ENCODE measurements at places on chromosomes 16 and 17. TPM values are rescaled to one million over a fixed set of nuclear protein-coding genes. Genes with fewer than 3 reads are reported as not detected.
A peak's percentile ranks its signal among the peaks of the same experiment; 100 is the strongest.

Gene DLX3
- total RNA-seq = 0.44 TPM

Gene SSTR5
- total RNA-seq = 0.78 TPM

Gene KRT24
- not detected for total RNA-seq

Gene SNAI3
- total RNA-seq = 9.1 TPM

Gene SLC9A5
- total RNA-seq = 10.3 TPM

Gene UBE2Z
- total RNA-seq = 68.4 TPM

Gene MYL11
- total RNA-seq = 0.80 TPM

GRCh38 chr17:16977932-16978331 is 6.0 kb upstream of the TNFRSF13B start:
- DNase-seq = no peak

GRCh38 chr16:73026754-73027684 is 20.9 kb downstream of the ZFHX3 start:
- DNase-seq = no peak

DNA sequence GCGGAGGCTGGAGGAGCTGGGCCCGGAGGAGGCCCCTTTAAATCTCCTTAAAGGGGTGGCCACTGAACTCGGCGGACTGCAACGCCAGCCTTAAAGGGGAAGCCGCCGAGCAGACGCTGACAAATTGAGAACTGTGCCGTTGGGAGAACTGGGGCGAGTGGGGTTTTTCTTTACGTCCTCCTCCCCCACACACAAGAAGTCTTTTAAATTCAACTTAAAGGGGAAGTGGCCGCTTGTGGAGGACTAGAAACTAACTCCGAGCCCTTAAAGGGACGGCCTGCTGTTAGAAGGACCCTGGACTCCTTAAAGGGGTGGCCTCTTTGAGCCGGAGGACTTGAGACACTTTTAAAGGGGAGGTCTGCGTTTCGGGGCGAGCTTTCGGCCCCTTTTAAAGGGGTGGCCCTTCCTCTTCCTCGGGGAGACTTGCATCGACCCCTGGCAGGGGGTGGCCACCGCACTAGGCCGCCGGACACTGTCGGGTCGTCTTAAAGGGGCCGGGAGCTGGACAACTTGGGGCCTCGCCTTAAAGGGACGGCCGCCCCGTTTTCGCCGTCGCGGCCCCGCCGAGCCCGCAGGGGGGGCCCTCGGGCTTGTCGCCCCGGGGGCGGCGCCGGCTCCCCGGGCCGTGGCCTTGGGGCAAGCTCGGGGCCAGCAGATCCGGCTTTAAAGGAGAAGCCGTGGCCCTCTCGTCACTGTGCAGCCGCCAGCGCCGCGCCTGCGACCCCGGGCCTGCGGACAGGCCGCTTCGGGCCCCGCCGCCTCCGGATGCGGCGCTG is 688 bp downstream of the FBRS start:
- peak; percentile 75 for DNase-seq

- DNase-seq = no peak
These were observed 76.3 kb upstream of the TBC1D3K start for GRCh38 chr17:37847811-37848331.

GRCh38 chr17:27566671-27567562 is 64.1 kb upstream of the LGALS9 start:
- no peak for DNase-seq

GRCh38 chr16:26709175-26709574 is 357.6 kb upstream of the C16orf82 start:
- peak; percentile 17 for DNase-seq

- no peak for DNase-seq
These were observed 287 bp upstream of the INTS2 start for GRCh38 chr17:61928101-61928436.

GRCh38 chr17:16297367-16298139 is 55.7 kb downstream of the CENPV start:
- DNase-seq = peak; percentile 41

DNA sequence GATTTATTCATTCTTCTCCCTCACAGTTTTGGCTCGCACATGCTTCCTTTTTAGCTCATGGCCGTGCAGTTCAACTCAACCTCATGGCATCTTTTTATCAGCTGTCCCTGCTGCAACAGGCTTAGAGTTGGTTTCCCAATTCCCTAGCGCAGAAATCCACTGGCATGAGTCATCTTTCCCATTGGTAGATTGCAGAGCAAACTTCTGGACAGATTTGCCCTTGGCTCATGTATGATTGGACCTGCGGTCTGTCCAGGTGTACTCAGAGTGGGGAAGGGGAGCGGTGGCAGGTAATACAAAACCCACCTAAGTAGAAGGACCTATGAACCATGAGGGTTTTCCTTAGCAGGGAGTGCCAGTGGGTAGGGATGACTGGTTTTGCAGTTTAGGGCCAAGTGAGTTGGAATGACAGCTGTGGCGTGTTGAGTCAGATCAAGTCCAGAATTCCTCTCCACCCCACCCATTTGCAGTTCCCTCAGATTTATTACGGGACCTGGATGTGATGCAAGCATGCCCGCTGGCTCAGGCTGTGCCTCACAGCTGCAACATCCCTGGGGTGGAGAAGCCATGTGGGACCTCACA is 584.7 kb downstream of the WWOX start:
- DNase-seq = no peak

DNA sequence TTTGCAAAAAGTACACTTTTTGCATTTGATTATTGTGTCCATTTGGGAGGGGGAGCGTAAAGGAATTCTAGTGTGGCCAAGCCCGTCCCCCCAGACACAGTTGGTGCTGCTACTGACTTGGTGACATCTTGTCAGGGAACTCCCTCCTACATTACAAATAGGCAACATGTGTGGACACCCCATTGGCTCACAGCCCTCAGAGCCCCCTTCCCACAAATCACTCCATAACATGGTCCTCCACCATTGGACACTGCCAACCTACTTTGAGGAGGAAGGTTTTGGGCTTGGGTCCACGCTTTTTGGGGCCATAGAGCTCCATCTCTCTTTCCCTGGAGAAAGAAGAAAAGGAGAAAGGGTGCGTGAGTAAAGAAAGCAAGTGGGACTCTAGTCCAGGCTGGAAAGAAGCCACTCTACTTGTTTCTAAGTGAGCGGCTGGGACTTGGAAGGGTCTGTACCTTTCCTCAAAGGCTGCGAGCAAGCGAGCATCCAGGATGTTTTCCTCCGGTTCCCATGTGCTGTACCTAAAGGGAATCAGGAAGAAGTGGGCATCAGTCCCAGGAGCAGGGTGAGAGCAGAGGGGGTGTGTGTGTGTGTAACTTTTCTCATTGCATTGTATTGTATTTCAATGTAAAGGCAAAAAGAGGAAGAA is 958 bp downstream of the CBX8 start:
- DNase-seq = no peak

DNA sequence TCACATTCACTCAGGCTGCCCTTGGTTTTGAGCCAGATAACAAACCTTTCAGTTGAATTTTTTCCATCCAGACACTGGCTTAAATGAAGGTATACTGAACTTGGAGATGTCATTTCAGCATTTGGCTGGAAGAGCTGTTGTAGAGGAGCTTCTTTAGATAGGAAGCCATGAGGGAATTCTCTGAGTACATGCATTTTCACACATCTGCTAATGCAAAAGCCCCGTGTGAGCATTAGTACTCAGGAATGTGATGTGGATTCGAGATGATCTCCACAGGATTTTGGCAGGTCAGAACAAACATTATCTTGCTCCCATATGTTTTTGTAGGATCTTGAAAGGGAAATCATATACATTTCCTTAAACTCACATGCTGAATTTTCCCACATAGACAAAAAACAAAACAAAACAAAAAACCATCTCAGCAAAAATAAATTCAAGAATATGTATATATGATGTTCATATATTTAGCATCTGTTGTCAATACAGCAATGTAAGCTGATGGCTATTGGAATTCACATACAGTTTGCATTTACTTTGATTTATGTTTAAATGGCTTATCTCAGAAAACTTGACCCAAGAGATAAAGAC is 277.2 kb upstream of the TBX2 start:
- DNase-seq = no peak

- no peak for DNase-seq
These were observed 47.6 kb upstream of the AKAP1 start for GRCh38 chr17:57037411-57037810.

DNA sequence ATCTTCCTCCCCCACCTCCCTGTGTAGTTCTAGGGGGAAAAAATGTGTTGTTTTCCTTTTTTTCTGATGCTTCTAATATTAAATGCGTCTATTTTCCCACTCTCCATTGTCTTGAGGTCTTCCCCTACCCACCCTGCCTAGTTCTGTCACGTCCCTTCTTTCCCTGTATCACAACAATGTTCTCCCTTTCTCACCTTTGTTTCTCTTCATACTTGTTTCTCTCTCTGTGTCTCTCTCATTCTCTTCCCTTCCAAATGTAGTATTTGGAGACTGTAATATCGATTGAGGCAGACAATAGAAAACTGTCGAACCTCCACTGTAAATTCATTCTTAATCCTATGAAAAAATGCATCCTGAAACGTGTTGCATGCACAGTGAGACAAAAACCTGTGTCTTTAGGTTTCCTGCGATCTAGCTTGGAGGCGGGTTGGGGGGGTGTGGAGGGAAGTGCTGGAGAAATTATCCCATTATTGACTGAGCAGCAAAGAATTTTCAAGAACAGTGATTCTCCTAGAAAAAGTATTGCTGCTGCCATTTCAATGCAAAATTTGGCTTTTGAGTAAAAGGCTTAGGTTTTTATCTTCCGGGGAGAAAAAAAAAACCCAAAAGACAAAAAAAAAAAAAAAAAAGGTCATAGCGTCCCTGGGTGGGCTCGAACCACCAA is 1.3 kb upstream of the PSMB3 start:
- no peak for DNase-seq

DNA sequence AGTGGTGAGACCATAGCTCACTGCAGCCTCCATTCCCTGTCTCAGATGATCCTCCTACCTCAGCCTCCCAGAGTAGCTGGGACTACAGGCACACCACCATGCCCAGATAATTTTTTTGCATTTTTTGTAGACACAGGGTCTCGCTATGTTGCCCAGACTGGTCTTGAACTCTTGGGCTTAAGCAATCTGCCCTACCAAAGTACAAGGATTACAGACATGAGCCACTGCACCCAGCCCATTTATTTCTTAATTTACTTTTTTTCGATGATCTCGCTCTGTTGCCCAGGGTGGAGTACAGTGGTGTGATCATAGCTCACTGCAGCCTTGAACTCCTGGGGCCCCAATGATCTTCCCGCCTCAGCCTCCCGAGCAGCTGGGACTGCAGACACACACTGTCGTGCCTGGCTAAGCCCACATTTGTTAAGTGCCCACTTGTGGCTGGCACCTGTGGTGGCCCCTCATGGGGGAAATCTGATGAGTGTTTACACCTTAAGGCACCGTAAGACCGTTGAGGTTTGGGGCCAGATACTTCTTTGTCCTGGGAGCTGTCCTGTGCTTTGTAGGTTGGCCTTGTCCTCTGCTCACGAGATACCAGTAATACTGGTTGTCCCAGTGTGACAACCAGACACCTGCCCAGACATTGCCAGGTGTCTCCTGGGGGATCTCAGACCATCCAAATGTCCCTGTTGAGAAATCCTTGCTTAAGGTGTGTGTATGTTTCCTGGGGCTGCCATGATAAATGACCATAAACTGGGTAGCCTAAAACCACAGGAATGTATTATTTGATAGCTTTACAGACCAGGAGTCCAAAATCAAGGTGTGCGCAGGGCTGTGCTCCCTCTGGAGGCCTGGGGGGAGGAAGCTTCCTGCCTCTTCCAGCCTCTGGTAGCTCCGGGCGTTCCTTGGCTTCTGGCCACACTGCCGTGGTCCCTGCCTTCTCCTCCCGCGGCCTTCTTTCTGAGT is 141.4 kb upstream of the GSE1 start:
- DNase-seq = no peak

DNA sequence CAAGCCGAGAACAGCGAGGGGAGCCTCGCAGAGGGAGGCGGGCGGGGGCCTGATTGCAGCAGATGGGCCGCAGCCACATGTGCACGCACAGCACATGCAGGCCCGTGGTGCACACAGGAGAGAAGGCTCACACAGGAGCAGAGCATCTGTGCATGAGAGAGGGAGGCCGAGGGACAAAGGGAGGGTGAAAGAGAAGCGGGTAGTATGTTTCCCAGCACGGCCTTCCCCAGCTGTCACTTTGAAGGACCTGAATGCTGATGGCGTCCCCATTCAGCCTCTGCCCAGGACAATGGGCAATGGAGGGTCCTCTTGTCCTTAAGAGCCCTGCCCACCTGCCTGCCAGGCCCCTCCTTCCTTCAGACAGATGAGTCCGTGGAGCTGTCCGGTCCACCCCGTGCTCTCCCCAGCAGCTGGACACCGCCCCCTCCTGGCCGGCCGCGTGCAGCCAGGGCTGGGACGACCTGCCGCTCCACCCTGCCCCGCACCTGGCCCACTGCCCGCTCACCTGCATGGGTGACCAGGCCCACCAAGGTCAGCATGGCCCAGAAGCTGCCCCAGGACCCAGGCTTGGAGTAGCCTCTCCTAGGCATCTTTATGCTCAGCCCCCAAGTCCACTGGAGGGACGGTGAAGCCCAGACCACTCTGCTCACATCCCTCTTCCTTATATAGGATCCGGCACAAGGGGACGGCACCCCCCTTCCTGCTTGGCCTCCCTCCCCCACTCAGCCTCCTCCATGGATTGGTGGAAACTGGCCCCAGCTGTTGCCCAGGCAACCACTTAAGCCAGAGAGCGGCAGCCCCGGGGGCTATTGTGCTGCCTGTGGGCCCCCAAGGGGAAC is at the start of gene BTBD17:
TSS of gene BTBD17 (minus strand) at position 639 of the 839 bp plus-strand sequence. CDS start at position 590, 49 bp downstream.
- DNase-seq = peak; percentile 87

DNA sequence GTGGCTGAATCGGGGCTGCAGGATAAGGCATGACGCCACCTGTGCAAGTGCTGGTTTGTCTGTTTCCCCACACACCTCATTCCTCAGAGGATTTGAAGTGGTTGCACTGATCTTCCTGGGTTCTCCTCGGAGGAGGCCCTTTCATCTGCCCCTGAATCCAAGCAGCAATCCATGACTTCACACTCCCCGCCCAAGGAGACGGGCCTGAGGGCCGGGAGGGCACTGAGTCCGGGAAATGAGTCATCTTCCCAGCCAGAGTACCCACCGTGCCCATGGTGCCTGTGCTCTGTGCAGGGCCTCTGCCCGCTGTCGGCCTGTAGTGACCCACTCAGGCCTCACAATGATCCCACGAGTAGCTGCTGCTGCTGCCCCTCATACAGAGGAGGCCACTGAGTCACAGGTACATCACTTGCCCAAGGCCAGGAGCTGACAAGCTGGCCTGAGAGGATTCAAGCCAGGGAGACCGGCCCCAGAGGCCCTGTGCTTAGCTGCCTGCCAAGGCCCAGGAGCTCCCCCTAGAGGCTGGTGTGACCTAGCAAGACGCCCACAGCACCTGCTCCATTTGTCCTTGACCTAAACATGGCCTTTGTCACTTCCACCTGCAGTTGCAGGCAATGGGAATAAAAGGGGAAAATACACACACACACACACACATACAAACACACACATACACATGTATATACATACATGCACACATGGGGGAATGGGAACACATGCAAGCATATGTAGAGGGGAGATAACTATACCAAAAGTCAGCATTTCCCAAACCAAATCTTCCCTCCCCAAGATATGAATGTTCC is 240.0 kb downstream of the C16orf95 start:
- peak; percentile 90 for DNase-seq

- DNase-seq = no peak
These were observed 8.3 kb downstream of the GSDMA start for GRCh38 chr17:39971076-39971603.

DNA sequence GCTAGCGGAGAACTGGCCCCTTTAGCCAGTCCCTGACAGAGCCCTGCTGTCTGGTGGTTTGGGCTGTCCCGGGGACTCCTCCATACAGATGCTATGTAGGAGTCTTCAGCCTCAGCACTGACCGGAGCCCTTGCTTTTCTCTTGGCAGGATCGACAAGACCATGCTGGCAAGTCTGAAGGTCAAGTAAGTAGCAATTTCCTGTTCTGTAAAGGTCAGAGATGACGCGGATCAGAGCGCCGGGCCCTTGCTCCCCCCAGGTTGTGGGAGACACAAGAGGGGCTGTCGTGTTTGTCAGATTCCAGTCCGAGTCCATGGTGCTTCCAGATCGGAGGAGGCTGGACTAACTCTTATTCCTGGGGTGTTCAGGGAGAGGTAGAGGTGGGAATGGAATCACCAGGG is 4.1 kb downstream of the RAP1GAP2 start:
- DNase-seq = no peak

All from WTC11 (cell line).